ENCODE measurements at places on chromosomes 1 and 21.
A peak's percentile ranks its signal among the peaks of the same experiment; 100 is the strongest.

- no peak for DNase-seq
These were observed 61.4 kb downstream of the ACTL8 start for GRCh38 chr1:17816511-17816910.

GRCh38 chr1:202540014-202540413 is 170.2 kb downstream of the SYT2 start:
- no peak for DNase-seq

DNA sequence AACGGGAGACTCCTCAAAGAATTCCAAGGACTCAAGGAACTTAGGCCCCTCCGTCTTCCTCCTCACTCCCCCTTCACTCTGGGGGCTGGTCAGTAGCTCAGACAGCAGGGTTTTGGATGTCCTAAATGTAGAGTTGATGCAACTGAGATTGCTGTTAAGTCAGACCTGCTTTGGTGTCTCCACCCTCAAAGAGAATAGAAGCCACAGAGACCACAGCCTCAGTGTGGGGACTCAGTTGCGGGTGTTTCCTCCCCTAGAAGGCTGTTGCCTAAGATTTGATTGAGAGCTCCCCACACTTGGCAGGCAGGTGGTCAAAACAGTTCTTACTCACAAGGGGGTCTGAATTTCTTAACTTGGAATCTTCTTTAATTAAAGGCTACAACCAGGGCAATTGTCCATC is 7.6 kb downstream of the MAN1C1 start:
- no peak for DNase-seq

- peak; percentile 73 for DNase-seq
These were observed 61.1 kb downstream of the SDC3 start for GRCh38 chr1:30847358-30847972.

DNA sequence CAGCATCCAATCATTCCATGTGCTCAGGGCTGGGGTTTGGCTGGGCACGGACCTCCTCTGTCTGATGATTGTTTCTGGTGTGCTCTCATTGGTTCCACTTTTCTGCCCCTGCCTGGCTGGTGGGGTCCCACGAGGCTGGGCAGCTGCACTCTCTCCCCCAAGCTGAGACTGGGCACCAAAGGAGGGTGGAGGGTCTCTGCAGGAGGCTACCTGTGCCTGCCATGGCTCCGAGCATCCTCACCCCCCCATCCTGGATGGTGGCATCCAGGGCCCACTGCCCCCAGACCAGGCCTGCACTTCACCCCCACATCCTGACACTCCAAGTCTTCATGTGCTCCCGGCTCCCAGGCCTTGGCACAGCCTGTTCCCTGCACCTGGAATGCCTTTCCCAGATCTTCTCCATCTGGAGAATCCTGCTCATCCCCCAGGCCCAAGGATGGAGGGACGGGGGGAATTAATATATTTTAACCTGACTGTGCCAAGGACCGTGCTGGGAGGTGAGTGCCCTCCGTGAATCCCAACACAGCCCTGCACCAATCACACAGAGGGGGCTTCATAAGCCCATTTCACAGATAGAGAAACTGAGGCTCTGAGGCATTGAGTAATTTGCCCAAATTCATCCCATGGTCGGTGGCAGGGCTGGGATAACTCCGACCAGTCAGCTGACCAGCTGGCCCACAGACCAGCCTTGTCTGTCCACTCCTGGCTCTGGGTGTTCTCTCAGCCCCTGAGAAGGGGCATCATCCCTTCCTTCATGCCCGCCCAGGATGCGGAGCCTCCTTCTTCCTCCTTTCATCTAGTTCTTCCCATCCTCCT is 403.4 kb downstream of the MATN1 start:
- DNase-seq = no peak

DNA sequence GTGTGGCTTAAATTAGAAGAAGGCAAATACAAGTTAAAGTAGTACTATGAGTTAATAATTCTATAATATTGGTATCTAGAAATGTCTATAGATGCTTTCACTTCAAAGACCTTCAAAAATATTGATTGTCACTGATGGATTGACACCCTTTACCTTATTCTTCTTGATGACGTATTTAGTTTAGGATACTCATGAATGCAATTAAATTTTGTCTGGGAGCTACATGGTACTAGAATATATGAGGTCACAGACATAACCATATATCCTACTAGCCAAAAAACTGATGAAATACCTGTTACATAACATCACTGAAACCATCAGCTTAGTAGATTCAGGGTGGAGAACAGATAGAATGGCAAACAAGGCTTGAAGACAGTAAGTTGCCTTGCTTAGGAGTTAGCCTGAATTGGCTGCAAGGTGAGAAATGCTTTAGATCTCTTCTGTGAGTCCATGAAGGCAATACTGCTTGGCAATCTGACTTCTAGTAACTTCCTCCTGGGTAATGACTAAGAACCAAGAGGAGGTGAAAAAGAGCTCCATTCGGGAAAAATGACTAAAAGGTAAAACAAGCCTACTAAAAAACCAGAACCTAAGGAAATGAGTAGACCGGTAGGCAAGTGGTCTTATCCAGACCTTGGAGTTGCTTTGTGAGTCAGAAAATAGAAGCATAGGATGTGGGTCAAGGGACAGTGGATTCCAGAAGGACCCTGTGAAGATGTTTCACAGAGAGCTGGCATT is 16.9 kb upstream of the ARHGAP29 start:
- peak; percentile 62 for DNase-seq

DNA sequence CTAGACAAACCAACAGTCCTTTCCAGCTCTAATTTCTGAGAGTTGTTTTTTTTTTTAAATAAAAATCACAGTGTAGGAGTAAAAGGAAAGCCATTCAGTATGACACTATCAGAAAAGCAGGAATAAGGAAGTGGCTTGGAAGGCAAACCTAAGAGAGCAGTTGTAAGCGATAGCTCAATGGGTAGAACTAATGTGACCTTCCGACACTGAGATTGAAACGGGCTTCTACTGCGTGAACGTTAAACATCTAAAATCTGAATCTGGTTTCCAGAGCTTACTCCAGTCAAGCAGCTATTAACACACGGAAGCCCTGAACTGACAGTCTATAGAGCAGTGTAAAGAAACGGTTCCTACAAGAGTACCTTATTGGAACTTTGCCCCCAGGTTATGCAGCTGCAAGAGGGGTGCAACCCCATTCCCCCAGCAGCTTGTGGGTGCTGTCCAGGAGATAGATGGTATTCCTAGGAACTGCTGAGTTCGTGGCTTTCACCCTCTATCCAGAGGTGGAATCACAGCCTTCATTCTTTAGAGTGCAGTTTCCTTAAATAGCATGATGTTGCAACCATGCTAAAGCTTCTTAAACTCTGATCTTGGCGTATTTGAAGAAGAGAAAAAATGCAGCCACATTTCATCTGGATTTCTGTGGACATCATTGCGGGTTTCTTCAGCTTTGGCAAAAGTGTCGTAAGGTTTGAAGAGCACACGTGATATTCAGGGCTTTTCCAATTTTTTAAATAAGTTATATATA is 3.3 kb upstream of the IRF2BP2 start:
- DNase-seq = peak; percentile 81

DNA sequence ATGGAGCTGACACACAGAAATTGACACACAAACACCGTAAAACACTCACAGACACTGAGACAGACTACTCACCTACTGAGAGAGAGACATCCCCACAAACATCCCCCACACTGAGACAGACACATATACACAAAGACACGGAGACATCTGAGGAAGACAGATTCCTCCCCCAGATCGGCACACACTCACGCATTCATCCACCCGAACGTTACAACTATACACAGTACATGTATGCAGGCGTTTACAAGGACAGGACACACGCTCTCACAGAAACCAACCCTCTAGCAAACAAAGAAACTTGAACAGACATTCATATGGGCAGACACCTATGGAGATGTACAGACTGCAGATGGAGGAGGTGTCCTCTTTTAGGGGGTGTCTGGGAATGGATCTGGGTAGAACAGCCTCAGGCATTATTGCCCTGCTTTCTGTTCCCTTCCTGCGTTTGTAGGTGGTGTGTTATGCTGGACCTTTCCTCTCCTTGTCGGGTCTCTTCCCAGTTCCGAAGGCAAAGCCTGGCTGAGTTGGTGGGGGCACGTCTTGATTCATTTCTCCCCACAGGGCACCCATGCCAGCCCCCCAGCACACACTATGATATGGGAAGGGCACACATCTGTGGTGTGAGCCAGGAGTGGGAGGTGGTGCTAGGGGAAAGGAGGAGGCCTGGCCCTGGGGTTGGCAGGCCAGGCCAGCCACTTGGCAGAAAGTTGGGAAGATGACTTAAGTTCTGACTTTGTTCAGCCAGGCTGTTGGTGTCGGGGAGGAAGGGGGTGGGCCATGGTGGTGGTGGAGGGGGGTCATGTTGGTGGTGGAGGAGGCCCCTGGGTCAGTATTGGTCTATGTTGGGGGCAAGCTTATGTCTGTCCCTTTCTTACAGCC is 1.5 kb downstream of the KIRREL1 start:
- DNase-seq = no peak

DNA sequence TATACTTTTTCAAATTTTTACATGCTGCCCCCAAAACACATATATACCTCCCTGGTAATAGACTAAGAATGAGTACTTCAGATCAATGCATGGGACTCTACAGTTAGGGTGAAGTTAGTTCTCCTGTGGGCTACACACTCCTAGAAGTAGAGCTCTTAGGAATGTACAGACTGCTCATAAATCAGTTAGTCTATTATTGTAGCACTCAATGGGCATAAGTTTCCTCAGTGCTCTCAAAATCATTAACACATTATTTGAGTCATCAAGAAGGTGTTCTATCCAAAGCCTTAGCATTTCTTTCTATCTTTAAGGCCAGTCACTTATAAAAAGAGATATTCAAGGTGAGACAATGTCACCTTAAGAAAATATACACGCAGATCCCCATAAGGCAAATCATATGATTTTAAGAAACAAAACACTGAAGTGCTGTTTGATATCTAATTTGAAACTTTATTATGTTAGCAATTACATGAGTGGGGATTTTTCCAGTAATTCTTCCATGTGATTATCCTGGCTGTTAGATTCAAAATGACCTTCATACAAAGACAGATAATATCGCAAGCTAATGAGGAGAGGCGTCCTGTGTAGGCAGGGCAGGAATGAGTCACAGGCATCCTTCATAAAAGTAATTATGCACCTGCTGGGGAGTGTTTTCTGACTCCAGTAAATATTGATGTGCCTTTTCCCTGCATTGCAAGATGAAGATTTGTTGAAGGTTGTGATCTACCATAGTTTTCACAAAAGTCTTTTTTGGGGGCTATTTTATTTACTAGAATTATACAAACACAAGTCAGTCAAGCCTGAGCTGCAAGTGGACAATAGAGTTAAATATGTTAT is 167.2 kb upstream of the ATP1B1 start:
- DNase-seq = peak; percentile 85

DNA sequence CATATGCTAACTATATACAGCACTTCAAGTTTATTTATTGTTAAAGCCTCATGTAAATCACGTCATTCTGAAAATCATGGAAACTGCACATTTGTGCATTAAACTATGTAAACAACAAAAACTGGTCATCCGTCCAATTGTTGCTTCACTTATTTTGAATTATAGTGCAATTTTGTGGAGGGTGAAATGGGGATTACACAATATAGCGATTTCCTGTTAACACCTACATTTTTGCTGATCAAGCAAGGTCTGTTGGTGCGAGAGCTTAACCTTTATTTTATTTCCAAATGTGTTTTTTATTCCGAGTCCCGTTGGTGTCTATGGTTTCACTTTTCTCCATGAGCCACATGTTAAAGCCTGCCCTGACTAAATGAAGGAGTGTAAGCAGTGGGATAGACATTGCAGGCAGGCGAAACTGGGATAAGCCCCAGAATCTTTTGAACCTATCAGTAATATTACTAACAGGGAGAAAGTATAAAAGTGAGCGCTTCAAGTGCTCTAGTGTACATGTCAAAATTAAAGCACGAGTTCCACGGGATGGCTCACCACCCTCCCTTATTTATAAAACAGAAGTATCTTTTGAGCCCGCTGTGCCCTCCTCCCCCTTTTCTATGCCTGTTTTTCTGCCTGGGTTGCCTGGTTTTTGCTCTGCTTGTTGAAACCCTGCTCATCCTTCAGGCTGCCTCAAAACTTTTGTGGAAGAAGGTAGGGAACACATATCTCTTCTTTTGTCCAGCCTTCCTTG is 120.7 kb downstream of the NFIA start:
- DNase-seq = peak; percentile 30

- DNase-seq = no peak
These were observed 441.6 kb downstream of the PLPP3 start for GRCh38 chr1:56137521-56138505.

DNA sequence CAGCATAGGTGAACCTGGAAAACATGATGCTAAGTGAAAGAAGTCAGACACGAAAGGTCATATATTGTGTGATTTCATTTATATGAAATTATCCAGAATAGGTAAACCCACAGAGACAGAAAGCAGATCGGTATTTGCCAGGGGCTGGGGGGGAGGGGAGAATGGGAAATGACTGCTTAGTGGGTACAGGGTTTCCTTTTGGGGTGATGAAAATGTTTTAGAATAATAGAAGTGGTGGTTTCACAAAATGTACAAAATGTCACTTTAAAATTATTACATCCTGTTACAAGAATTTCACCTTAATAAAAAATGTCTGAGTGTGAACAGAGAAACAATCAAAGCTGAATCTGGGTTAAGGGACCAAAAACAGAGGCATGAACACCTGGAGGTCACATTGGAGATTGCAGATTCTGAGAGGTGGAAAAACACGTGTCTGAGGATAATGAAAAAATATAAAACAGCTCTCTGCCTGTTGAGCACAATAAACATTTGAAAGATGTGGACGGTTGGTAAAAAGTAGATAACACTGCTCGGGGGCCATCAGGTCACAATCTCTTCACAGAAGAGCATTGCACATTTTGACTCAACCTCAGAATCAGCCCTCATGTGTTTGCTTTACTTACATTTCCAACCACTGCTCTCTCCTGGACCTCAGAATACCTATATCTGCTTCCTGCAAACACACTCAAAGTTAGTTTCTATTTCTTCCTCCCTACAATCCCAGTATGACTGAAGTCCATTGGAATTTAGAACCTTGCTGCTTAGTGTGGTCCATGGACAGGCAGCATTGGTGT is 3.2 kb downstream of the SLAMF6 start:
- DNase-seq = peak; percentile 33

- no peak for DNase-seq
These were observed 10.2 kb downstream of the UBIAD1 start for GRCh38 chr1:11283151-11283550.

- no peak for DNase-seq
These were observed 14.3 kb downstream of the SERINC2 start for GRCh38 chr1:31427322-31427721.

DNA sequence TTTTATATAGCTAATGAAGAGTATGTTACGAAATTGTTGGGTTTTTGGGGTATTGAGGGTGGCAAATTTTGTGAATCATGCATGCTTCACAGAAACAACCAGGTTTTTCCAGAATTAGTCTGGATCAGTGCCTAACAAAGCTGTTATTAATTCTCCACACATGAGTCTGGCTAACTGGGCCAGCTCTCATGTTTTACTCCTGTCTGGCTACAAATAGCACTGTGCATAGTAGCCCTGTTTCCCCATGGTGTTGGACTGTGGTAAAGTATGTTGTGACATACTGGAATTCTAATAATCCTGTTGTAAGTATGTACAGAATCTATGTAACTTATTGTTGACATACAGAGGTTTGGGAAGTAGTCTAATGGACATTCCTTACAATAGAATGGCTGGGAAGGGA is 35.8 kb downstream of the S100B start:
- DNase-seq = no peak

- DNase-seq = peak; percentile 78
These were observed 19.4 kb downstream of the JUN start for GRCh38 chr1:58764294-58764978.

GRCh38 chr1:167747988-167748387 is 26.2 kb downstream of the MPZL1 start:
- DNase-seq = no peak

GRCh38 chr1:31535561-31535960 is 40.8 kb upstream of the TINAGL1 start:
- peak; percentile 19 for DNase-seq

Measured in renal cortical epithelial cell (primary cell).